WTC11 (cell line): ENCODE measurements at places on chromosomes 1 and 21. TPM values are rescaled to one million over a fixed set of nuclear protein-coding genes. Genes with fewer than 3 reads are reported as not detected.
A peak's percentile ranks its signal among the peaks of the same experiment; 100 is the strongest.

DNA sequence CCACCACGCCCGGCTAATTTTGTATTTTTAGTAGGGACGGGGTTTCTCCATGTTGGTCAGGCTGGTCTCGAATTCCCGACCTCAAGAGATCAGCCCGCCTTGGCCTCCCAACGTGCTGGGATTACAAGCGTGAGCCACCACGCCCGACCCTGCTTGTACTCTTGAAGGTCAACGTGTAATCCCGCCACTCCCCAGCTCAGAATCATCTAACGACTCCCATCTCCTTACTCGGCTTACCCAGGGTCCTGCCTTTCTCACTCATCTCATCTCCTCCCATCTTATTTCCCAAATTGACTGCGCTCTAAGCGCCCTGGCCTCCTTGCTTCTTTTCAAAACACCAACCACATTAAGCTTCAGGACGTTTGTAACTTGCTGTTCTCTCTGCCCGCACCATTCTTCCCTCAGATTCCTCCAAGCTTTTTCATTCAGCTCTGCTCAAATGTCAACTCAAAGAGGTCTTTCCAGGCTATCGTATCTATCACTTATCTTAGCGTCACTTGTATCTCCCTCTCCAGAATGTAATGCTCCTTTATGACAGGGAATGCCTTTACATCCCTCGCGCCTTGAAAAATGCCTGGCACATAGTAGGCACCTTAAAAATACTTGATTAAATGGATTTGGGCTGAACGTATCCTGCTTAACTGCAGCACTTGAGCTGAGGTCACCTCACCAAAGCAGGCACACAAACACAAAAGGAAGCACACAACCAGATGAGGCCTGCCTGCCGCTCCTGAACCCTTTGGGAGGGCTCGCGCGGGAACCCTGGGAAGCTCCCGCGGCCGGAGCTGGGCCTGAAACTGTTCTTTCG is 1.4 kb upstream of the USP1 start:
- no peak for DNase-seq

- DNase-seq = no peak
Observed at GRCh38 chr1:180301135-180301742, 71.2 kb downstream of the LHX4 start.

GRCh38 chr1:234608911-234609690 is 877 bp downstream of the IRF2BP2 start:
- DNase-seq = peak; percentile 55

DNA sequence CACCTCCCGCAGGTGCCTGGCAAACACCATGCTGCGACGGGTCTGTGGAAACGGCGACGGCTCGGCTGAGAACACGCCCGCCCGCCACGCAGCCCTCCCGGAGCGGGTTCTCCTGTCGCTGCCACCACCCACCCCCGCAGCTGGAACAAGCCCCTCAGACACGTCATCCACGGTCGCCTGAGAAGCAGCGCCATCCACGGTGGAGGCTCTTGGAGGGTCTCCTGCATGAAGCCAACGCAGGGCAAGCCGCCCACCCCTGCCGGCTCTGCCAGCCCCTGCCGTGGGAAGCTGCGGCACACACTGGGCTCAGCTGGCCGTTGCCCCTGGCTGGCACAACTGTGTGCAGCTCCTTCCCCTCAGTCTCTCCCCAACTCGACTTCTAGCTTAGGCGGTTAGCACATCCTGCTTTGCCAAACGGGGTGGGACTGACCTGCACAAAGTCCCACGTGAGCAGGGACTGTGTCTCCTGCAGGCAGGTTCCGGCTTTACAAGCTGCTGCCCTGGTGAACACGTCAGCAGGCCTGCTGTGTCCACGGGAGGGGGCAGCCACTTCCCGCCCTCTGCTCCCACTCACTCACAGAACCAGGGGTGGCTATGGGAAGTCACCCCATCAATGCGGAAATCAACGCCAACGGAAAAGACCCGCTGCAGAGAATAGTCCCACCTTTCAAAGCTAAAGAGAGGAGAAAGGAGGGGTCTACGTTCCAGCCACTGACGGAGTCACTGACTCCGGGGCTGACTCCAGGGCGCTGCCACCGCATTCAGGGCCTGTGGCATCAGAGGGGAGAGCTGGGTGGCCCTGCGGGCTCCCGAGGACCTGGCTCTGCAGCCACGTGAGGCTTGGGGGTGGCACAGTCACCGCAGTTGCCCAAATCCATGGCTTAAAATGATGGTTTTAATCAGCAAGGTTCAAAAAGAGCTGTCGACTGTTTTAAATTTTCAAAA is 10.3 kb downstream of the POFUT2 start:
- DNase-seq = peak; percentile 6

Gene POGK
- total RNA-seq = 33.1 to 36.7 TPM (median 36.1 TPM) in 3 replicates

Gene KIF2C
- total RNA-seq = 82.6 to 93.8 TPM (median 85.4 TPM) in 3 replicates

Gene ACTL8
- 0.80 to 1.6 TPM (median 0.87 TPM) in 3 replicates for total RNA-seq

Gene NLRP3
- total RNA-seq = 0.11 to 0.25 TPM (median 0.11 TPM) in 3 replicates

Gene MIS18A
- 55.9 to 60.6 TPM (median 58.4 TPM) in 3 replicates for total RNA-seq
